ENCODE measurements at places on chromosomes 3 and 15.

GRCh38 chr15:76310475-76311099 is 682 bp downstream of the ETFA start:
- no peak for DNase-seq

GRCh38 chr3:117101697-117102096 is 392.1 kb downstream of the TUSC7 start:
- DNase-seq, result no peak

GRCh38 chr3:85255949-85256348 is 297.2 kb downstream of the CADM2 start:
- no peak for DNase-seq

GRCh38 chr15:81117136-81117535 is 16.9 kb upstream of the CFAP161 start:
- DNase-seq, result no peak

DNA sequence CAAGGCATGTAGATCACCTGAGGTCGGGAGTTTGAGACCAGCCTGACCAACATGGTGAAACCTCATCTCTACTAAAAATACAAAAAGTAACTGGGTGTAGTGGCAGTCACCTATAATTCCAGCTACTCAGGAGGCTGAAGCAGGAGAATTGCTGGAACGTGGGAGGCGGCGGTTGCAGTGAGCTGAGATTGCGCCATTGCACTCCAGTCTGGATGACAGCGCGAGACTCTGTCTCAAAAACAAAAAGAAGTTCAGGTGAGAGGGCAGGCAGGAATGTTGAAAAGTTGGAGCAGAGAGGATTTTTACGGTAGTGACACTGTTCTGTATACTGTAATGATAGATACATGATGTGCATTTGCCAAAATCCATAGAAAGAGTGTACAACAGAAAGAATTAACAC is 31.7 kb downstream of the GXYLT2 start:
- DNase-seq, result no peak

- DNase-seq, result no peak
Observed at GRCh38 chr15:64851503-64851840, 9.8 kb downstream of the PLEKHO2 start.

DNA sequence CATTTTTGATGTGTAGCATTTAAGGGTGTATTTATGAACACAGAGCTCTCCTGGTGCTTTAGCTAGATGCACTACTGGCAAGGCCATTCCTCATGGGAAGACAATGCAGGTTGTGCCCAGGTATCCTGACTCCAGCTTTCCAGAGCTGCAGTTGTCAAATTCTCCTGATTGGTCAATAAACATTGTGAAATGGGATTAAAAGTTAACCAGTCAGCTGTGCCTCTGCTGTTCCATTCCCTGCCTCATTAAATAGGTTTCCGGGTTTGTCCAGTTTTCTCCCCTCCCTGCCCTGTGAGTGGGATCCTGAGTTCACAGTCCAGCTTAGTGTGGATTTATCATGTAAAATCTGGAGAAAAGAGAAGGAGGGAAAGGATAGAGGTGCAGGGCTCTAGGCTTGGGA is 207.3 kb downstream of the SQOR start:
- DNase-seq, result no peak

DNA sequence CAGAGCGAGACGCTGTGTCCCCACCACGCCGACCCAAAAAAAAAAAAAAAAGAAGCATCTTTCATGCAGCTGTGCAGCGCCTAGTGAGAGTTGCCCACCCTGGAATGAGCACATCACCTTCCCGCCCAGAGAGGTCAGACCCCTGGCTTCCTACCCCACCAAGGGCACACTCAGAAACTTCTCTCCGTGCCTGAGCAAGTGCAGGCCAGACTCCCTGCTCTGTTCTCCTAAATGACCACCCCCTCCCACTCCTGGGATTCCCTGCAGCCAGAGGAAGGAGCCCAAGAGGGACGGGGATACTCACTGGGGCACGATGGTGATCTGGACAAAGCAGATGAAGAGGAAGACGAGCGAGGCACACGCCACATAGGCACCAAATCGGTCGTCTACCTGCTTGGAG is 116.0 kb downstream of the SEC22A start:
- no peak for DNase-seq

- DNase-seq, result no peak
Observed at GRCh38 chr3:115494826-115495225, 128.5 kb upstream of the GAP43 start.

DNA sequence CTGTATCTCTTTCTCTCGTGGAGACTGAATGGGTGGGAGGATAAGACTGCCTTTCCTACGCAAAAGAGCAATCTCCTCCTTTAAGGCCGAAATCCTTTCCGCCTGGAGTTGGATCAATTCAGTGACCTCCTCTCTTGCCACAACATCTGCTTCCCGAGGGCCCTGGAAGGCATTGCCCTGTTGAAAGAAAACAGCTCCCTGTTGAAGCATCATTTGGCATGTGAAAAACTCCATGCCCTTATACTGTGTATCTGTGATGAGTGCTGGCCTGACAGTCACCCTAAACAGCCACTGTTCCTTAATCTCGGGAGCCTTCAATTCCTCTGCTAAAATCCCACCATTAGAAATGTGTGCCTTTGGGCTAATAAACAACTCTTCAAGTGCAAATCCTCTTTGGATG is 80.2 kb downstream of the BOC start:
- DNase-seq, result no peak

- DNase-seq, result no peak
Observed at GRCh38 chr15:45918839-45919238, 284.0 kb downstream of the SQOR start.

GRCh38 chr3:13115576-13115910 is 42.3 kb upstream of the IQSEC1 start:
- DNase-seq, result no peak

DNA sequence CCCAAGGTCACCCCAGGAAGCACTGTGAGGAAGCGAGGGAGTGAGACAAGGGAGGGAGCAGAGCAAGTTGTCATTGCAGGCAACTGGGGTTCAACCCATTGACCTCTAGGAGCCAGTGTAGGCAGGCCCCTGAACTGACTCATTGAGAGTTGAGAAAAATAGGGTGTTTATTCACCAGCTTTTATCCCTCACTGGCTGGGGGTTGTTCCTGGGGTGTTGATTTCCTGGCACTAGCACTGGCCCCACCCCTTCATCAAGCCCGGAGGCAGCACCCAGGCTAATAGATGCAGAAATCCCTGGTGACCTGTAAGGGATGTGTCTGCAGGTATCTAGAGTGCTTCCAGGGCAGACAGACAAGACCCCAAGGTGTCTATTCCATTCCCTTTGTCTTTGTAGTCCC is 183.9 kb downstream of the ARRDC4 start:
- DNase-seq, result no peak

DNA sequence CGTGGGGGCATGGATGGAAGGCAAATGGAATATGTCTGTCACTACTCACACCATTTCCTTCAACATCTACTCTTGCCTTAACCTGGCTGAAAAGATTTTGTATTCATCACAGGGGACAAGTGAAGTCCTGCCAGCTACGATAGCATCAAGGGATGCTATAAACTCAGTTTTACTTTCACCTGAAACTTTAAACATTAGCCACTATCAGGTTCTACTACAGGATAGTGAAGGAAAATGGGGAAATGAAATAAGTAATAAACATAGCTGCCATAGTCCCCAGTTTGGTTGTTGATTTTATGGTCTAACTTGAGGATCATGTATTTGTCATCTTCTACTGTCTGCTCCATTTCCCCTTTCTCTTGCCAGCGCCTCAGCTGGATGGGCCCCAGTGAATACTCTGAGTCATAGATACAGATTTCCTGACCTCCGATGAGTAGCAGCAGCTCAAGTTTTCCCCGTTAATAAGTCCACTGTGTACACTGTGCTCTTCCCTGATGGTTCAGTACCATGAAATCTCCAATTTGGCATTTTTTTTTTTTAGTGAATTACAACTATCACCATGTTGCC is 338.2 kb upstream of the SLCO3A1 start:
- no peak for DNase-seq

- no peak for DNase-seq
Observed at GRCh38 chr15:75065851-75066509, 42.6 kb downstream of the PPCDC start.

Data from activated T-helper 9 cell treated with anti-CD3 and anti-CD28 coated beads, Interleukin-2, amount 50 U/mL, for 16 hours (primary cell).